ENCODE measurements at places on chromosomes 3 and 15.

DNA sequence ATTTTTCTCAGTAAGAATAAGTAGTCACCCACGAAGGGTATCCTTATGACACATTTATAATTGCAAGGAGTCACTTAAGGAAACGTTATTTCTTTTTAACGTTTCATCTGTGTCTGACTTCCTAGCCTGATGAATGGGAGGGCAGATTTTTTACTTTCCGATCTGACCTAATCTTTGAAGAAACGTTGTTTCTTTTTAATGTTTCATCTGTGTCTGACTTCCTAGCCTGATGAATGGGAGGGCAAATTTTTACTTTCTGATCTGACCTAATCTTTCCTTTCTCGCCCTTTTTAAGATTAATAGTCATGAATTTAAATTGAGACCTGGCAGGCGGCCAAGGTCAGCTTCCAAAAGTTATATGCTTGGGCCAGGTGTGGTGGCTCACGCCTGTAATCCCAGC lies 3.0 kb upstream of the KLHL6 start:
- no peak for DNase-seq

GRCh38 chr3:30630238-30631030 lies 24.0 kb downstream of the TGFBR2 start:
- no peak for DNase-seq

DNA sequence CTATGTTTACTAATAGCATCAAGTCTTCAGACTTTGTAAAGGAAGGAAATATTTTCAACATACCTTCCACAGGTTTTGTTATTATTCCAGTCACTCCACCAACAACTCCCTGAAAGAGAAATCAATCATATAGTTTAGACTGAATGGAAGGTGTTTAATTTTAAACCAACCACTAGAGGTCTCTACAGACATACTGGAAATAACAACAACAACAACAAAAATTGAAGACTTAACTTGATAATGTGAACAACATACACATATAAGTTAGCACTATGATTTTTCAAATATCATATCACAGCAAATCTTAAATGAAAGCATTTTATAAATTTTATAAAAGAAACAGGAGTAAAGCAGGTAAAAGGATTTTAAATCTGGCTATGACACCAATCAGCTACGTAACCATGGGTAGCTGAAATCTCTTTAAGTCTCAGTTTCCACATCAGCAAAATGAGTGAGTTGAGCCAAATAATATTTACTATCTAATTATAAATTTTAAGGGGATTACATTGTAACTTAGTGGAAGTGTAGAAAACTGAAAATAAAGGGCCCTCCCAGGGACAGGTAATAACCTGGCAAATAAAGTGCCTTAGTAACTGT lies 188.2 kb downstream of the VPS13C start:
- no peak for DNase-seq

GRCh38 chr15:72472992-72473610 lies 1.0 kb upstream of the ARIH1 start:
- no peak for DNase-seq

- DNase-seq = no peak
Observed at GRCh38 chr3:141127344-141128125, 76.4 kb downstream of the SPSB4 start.

- peak; percentile 81 for DNase-seq
Observed at GRCh38 chr15:100349696-100350433, 8.1 kb upstream of the ADAMTS17 start.

GRCh38 chr3:188522115-188522514 lies 368.2 kb downstream of the LPP start:
- no peak for DNase-seq

DNA sequence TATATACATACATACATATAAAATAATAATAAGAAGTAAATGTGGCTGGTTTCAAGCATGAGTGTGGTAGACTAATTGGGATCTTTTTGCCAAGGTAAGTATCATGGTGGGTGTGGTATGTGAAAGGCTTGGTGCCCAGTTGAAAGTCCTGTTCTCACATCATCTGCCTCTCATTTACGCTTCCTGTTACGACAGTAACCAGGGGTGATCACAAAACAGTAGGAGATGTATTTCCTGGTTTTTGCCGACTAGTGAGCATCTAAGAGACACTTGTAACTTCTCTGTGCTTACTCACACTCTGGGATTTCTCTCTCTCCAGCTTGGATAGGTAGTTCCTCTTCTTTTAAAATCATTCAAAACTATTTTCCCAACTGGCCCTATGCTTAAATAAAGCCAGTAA lies 1028.3 kb upstream of the NR2F2 start:
- DNase-seq = no peak

- no peak for DNase-seq
Observed at GRCh38 chr3:165346503-165346902, 150.3 kb upstream of the SLITRK3 start.

- DNase-seq = no peak
Observed at GRCh38 chr3:6540981-6541380, 319.9 kb upstream of the GRM7 start.

- no peak for DNase-seq
Observed at GRCh38 chr15:89299896-89300295, 34.7 kb downstream of the POLG start.

DNA sequence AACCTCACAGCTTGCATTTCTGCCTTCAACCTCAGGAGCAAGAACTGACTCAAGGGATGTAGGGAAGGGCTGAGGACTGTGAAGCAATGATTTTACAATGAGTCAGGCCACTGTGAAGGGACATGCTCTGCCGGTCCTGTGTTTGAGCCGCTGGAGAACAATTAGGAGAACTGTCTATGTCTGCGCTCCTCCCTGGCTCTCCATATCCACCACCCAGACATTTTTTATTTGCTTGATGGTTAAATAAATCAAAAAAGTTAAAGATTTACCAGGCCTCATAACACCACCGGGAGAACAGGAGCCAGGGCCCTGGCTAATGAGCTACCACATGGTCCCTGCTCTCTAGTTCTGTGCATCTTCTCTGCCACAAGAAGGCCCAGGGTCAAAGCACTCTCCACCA lies 29.6 kb downstream of the SEC61A1 start:
- DNase-seq = no peak

DNA sequence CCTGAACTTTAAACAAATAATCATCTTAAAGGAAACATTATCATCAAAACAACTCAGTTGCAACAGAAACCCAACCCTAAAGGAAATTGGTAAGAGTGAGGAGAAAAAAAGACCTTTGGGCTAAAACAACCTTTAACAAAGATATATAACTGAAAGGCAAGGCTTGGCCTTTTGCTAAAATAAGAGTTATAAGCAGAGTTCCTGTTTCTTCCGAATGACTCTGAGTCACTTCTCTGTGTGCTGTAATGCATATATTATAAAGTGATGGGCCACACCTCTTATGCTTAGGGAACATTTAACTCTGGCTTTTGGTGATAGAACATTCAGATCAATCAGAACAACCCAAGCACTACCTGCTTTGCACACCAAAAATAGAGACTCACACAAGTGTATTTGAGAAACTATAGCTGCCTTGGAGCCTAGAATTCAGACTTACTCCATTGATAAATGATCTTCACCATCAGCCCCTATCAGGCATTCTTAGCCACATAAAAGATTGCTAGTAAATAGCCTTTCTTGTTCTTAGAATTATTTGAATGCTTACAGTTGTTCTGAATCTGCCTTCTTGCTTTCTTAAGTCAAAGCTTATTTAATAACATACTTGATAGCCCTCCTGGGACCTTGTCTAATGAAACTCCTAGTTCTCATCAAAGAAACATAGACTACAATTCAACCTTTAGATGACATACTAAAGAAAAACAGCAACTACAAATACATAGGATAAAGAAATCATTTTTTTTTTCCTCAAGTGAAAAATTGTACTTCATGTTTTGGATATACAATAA lies 294.2 kb upstream of the SEMA6D start:
- DNase-seq = no peak

DNA sequence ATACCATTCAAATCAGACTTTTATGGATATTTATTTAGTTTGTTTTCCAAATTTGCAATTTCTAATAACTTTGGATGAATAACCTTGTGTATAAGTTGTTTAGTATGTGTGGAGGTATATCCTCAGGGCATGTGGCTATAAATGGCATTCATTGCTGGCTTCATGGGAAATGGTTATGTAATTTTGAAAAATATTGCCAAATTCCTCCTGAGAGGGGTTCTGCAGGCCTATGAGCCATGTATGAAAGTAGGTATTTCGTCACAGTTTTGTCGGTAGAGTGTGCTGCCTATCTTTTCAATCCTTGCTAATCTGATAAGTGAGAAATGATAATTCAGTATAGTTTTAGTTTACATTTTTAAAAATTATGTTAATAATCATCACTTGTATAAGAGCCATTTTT lies 256.4 kb upstream of the ZNF385D start:
- DNase-seq = no peak

- no peak for DNase-seq
Observed at GRCh38 chr3:190825386-190826016, 37.0 kb downstream of the GMNC start.

GRCh38 chr3:98824256-98824655 lies 61.1 kb downstream of the ST3GAL6 start:
- no peak for DNase-seq
